Activated CD4-positive, alpha-beta T cell treated with anti-CD3 and anti-CD28 coated beads, Interleukin-2, amount 50 U/mL, for 4 hours (primary cell): ENCODE measurements at places on chromosomes 7 and 10.

DNA sequence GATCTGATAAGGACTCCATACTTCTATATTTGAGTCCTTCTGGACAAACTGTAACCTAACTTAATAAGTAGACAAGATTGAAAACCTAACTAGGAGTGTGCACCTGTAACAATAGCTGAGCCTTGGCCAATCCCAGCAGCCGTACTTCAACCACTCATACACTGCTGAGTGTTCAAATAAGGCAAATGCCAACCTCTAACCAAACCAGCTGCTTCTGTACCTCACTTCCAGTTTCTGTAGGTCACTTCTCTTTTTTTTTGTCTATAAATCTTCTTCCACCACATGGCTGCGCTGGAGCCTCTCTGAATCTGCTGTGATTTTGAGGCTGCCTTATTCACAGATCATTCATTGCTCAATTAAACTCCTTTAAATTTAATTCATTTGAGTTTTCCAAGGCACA is 753.2 kb downstream of the DNAJB9 start:
- DNase-seq = no peak

GRCh38 chr7:139745678-139746143 is 32.1 kb downstream of the HIPK2 start:
- DNase-seq = no peak

GRCh38 chr7:115474137-115474536 is 552.2 kb downstream of the MDFIC start:
- no peak for DNase-seq

DNA sequence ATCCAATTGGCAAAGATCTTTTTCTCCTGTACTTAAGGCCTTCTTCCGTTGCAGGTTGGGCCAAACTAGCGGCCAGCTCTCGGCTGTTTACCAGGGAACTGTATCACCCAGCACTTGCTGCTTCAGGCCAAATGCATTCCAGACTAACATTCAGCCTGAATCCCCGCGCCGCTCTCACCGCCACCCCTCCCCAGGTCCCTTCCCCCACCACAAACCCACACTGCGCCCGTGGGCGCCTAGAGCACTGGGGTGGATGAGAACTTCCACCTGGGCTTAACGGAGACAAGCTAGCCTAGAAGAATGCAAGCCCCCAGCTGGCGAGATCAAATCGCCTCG is 676 bp downstream of the TCAF1 start:
- peak; percentile 25 for DNase-seq

DNA sequence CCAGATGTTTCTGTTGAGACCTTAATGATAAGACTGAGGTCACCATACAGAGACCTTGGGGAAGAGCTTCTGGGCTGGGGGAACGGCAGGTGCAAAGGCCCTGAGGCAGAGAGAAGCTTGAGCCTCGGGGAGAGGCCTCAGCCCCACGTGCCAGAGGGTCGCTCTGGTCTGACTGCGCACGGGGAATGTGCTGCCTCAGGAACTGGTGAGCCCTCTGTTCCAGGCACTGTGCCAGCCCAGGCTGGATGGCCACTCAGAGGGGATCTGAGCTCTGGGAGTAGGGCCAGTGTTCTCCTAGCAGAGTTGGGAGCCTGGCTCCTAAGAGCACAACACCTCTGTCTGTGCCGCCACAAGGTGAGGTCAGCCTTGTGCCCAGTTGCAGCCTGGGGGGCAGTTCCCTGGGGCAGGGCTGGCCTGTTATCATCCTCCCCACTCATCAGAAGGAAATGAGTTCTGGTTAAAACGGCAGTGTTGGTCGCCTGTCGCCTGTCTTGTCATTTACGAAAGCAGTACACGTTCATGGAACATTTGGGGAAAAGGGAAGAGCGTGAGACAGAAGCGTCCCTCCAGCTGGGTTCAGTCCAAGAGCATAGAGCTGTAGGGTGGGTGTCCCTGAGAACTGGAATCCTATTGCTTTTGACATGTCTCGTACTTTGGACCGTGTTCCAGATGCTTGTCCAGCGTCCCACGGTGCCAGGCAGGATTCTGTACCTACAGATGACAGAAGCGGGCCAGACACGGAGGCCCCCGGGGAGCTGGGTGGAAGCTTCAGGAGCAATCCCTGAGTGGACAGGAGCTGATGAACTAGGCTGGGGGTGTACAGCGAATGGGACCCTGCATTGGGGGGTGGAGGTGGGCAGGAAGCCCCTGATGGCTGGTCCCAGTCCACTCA is 4.3 kb downstream of the TTYH3 start:
- no peak for DNase-seq

DNA sequence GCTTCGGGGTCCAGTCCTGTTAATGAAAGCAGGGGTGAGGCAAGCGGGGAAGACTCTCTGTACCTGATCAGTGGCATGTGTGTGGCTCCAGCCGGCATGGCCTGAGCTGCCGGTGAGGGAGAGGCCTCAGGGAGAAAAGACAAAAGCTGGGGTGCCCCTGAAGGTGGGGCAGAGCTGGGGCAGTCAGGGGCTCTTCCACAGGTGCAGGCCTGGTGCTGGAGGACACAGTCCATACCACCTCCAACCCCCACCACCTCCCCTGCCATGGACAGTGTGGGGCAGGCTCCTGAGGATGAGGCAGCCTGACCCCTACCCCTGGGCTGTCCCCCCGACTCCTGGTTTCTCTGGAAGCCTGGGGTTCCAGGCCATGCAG is 129.5 kb downstream of the LHPP start:
- DNase-seq = no peak

DNA sequence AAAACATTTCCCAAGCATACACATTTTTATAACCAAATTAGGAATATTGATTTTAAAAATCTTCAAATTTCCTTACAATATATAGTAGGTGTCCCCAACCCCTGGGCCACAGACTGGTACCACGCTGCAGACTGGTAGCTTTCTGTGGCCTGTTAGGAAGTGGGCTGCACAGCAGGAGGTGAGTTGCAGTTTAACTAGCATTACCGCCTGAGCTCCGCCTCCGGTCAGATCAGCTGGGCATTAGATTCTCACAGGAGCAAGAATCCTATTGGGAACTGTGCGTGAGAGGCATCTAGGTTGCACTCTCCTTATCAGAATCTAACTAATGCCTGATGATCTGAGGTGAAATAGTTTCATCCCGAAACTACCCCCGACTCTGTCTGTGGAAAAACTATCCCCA is 62.1 kb downstream of the ZWINT start:
- no peak for DNase-seq

DNA sequence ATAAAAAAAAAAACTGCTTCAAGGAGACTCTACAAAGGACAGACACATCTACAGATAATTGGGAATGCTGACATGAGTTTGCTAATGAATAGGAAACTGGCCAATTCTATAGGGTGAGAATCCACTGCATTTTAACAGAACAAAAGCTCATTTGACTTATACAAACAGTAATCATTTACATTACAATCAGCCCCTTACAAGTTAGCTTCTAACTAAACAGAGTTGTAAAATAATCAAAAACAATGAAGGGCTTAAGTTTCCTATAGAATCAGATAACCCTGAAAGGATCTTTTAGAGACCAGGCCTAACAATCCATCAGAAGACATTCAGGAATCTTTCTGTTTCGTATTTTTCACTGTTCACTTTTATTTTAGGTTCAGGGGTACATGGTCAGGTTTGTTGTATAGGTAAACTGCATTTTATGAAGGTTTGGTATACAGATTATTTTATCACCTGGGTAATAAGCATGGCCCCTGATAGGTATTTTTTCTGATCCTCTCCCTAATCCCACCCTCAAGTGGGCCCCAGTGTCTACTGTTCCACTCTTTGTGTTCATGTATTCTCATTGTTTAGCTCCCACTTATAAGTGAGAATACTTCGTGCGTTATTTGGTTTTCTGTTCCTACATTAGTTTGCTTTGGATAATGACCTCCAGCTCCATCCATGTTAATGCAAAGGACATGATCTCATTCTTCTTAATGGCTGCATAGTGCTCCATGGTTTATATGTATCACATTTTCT is 131.3 kb upstream of the NOBOX start:
- no peak for DNase-seq

- DNase-seq = no peak
Observed at GRCh38 chr10:87829986-87830729, 12.1 kb upstream of the ATAD1 start.

GRCh38 chr7:4769761-4770160 is 5.7 kb upstream of the AP5Z1 start:
- no peak for DNase-seq

GRCh38 chr10:119525116-119525515 is 17.4 kb downstream of the RGS10 start:
- no peak for DNase-seq

DNA sequence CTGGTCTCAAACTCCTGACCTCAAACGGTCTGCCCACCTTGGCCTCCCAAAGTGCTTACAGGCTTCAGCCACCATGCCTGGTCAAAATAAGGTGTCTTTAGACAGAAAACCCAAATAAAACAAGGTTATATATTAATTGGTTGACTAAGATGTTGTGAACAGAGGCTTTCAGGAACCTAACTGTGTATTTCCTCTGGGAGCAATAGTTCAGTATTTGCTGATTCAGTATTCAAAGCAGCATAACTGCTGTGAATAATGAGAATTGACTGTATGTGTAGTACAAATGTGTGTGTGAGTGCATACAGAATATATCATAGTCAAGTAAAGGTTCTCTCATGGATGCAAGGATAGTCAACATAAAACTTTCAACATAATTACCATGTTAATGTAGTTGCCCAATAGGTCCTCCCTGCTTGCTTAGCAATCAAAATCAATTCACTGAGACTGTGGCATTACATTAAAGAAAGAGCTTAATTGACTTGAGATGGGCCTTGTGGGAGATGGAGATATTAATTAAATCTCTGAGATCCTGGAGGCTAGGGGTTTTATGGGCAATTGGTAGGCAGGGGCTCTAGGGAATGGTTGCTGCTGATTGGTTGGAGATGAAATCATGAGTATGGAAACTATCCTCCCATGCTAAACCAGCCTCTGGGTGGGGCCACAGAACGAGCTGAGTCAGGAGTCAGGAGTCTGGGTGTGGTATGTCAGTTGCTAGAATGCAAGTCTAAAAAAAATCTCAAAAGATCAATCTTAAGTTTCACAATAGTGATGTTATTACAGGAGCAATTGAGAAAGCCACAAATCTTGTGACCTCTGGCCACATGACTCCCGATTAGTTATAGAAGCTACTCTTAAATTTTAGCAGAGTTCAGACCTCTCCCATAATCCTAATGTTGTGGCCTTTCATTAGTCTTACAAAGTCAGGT is 162.7 kb downstream of the AKR1D1 start:
- DNase-seq = no peak

GRCh38 chr10:44934416-44935200 is 23.5 kb downstream of the TMEM72 start:
- no peak for DNase-seq

DNA sequence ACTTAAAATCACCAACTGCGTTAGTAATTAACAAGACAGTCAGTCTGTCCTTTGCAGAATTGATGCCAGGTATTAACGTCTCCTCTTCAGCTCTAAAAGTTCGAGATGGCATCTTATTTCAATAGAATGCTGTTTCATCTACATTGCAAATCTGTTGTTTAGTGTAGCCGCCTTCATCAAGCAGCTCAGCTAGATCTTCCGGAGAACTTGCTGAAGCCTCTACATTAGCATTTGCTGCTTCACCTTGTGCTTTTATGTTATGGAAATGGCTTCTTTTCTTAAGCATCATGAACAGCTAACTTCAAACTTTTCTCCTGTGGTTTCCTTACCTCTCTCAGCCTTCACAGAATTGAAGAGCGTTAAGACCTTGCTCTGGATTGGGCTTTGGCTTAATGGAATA is 95.5 kb upstream of the FAM20C start:
- DNase-seq = no peak

DNA sequence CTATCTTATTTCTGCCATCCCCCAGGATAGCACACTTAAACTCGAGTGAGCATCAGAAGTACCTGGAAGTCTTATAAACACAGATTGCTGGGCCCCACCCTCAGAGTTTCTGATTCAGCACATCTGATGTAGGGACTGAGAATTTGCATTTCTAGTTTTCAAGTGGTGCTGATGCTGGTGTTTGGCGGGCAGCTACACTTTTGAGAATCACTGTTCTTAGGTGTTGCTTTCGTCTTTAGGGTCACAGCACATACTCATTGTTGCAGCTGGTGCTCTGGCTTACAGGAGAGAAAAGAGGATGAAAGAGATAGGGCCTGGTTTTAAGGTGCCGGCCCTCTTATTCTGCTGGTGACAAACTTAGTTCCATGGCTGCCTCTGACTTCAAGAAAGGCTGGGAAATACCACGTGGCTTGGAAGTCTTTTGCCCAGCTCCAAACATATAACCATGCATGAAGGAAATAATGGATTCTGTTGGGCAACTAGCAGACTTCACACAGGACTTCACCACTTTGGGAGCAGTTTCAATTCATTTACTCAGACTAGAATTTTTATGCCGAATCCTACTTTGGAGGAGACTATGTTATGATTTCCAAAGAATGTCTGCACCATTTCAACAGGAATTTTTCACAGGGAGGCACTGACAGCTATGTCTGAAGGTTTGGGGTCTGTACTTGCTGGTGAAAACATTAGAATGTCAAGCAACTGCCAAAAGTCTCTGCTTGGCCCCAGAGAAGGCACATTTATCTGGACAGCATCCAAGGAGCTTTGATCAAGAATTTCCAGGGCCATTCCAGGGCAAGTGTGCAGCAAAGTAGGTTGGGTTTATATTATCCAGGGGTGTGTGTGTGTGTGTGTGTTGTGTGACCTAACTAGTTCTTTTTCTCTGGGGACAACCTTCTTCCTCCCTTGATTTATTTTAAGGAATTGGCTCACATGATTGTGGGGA is 6.9 kb upstream of the MINDY4 start:
- no peak for DNase-seq

GRCh38 chr10:84762754-84763394 is 434.5 kb downstream of the CCSER2 start:
- no peak for DNase-seq

DNA sequence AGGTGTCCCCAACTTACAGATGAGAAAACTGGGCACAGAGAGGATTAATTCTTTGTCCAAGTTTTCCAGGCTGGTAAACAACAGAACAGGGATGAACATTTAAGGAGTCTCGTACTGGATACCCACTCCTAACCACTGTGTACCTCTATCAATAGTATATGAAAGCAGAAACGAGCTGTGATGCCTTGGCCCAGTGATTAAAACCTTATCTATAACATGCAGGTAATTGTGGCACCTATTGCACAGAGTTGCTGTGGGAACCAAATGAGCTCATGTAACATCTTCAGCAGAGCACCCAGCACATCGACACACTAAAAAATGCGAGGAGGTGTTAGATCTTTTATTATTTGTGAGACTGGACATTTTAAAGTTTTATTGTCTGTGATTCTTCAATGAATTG is 1.6 kb downstream of the TMEM273 start:
- DNase-seq = no peak

GRCh38 chr10:87733081-87733480 is 73.4 kb downstream of the PAPSS2 start:
- no peak for DNase-seq
